ENCODE measurements at places on chromosomes 11 and 22. TPM values are rescaled to one million over a fixed set of nuclear protein-coding genes. Genes with fewer than 3 reads are reported as not detected.
A peak's percentile ranks its signal among the peaks of the same experiment; 100 is the strongest.

GRCh38 chr11:47276923-47277322, 7.0 kb downstream of the MADD start:
- H3K27me3 ChIP-seq, result no peaks in the 10 kb centered on the region
- H3K27ac ChIP-seq, result no peak overlapping the region

DNA sequence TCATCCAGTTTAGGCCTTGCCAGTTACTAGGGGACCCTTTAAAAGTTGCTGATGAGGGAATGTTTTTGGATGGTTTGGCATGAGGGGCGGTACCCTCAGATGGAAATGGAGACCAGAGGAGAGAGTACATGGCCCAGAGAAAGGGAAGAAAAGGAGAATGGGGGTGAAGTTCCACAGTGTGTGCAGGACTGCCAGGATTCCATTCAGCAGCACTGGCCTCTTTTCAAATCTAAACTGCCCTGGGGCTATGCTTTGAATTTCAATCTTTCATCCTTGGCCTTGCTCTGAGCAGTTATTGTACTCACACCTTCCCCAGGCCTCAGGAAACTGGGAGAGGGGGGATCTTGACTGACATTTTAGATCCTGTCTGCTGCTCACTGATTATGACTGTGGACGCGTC, 3.0 kb downstream of the SLC3A2 start:
- no peaks in the 10 kb centered on the region for H3K27me3 ChIP-seq
- H3K4me3 ChIP-seq, result no peak overlapping the region
- peaks cover 33% of the 10 kb centered on the region for H3K36me3 ChIP-seq
- no peak overlapping the region for H3K27ac ChIP-seq
- no peak for DNase-seq

DNA sequence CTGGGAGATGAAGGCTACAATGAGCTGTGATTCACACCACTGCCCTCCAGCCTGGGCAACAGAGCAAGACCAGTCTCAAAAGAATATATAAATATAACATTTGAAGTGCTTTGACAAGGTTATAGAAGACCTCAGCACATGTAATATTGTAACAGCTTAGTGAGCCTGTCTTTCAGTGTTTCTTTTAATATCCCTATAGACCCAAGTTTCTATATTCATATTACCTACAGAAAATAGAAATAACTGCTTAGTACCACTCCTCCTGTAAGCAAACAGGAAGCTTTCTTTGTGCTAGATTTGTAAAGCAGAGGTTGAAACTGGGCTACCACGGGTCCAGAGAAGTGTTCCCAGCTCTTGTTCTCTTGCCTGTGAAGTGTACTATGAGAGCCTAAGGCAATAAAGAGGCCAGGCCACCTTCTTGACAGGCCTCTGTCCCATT, 68.2 kb downstream of the PPP2R1B start:
- no peaks in the 10 kb centered on the region for H3K36me3 ChIP-seq
- H3K4me3 ChIP-seq, result no peak overlapping the region
- H3K27me3 ChIP-seq, result no peaks in the 10 kb centered on the region
- H3K27ac ChIP-seq, result no peak overlapping the region
- peaks cover 38% of the 10 kb centered on the region for H3K4me1 ChIP-seq
- no peak for DNase-seq

DNA sequence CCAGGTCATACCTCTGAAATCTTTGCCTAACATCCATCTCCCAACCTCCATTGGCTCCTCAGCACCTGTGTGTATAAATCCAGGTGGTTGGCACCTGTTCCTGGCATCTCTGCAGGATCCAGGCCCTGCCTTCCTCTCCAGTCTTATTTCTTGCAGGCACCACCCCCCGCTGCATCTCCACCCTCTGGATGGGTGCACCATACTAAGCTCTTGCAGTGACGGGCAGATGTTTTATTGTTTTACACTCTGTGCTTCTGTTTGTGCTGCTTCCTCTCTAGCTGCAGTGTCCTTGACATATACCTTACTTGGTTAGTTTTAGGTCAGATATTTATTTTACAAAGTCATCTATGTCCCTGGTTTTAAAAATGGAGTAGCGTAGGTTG, 102.6 kb downstream of the TBC1D22A start:
- DNase-seq, result no peak
- H3K36me3 ChIP-seq, result no peaks in the 10 kb centered on the region
- no peak overlapping the region for H3K27ac ChIP-seq
- H3K27me3 ChIP-seq, result no peaks in the 10 kb centered on the region

DNA sequence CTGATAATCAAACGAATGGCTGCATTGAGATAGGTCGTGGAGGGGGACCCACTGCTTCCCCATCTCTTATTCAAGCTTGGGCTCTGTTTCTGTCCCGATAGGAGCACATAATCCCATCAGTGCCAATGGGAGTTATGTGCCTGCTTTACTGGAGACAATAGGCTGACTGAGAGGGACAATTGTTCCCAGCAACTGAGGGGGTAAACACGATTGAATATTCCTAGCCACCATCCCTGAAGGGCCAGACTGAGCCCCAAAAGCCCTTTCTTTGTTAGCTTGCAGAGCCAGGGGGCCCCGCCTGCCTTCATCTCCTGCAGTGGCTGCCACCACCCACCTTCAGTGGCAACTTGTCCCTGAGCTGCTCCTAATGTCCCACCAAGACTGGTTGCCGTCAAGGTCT, 172.8 kb upstream of the NAV2 start:
- no peak for DNase-seq
- H3K27ac ChIP-seq, result no peak overlapping the region
- H3K36me3 ChIP-seq, result no peaks in the 10 kb centered on the region
- H3K27me3 ChIP-seq, result no peaks in the 10 kb centered on the region

DNA sequence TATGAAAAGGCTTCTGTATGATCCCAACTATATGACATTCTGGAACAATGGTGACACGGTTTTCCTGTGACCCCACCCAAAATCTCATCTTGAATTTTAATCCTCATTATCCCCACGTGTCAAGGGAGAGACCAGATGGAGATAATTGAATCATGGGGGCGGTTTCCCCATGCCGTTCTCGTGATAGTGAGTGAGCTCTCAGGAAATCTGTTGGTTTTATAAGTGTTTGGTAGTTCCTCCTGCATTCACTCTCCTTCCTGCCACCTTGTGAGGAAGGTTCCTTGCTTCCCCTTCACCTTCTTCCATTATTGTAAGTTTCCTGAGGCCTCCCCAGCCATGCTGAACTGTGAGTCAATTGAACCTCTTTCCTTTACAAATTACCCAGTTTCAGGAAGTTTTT, 53.1 kb upstream of the TSPAN18 start:
- no peaks in the 10 kb centered on the region for H3K4me1 ChIP-seq
- H3K27me3 ChIP-seq, result no peaks in the 10 kb centered on the region
- H3K36me3 ChIP-seq, result no peaks in the 10 kb centered on the region
- no peak overlapping the region for H3K4me3 ChIP-seq

GRCh38 chr22:50182176-50183081, 3.3 kb upstream of the TRABD start:
- H3K27me3 ChIP-seq, result no peaks in the 10 kb centered on the region
- peak overlapping the region; percentile 67 for H3K27ac ChIP-seq
- peaks cover 44% of the 10 kb centered on the region for H3K4me1 ChIP-seq
- no peaks in the 10 kb centered on the region for H3K36me3 ChIP-seq

GRCh38 chr11:95293116-95293515, 62.1 kb upstream of the SESN3 start:
- no peaks in the 10 kb centered on the region for H3K36me3 ChIP-seq
- H3K4me3 ChIP-seq, result no peak overlapping the region
- no peak overlapping the region for H3K27ac ChIP-seq
- no peaks in the 10 kb centered on the region for H3K27me3 ChIP-seq

- no peaks in the 10 kb centered on the region for H3K27me3 ChIP-seq
- no peaks in the 10 kb centered on the region for H3K36me3 ChIP-seq
- H3K27ac ChIP-seq, result no peak overlapping the region
- no peak for DNase-seq
Observed at GRCh38 chr11:14179116-14179820, 179.7 kb downstream of the RRAS2 start.

DNA sequence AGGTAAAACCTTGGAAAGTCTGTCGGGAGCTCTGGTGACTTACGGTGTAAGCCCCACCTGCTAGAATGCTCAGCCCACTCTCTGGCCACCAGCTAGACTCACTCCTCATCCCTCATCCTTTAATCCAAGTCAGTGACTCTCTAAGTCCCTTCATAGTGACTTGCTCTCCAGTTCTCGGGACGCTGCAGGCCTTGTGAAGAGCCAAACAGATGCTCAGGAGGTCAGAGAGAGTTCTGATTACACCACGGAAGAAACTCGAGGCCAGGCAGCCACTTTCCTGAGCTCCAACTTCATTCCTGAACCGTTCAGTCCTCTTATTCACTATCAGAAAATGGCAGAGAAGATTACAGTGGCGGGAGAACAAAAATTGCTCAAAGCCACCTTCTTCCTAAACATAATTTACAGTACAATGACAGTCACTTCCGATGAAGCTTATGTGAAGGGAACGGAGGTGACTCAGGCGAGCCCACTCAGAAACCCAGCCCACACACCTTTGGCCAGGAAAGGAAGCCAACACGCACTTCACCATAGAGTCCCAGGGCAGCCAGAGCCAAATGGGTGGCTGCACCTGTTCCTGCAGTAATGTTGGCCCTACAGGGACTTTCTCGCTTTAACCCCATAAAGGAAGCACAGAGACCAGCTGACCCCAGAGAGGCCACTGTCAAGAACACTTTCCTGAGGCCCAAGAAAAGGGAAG, 100.4 kb downstream of the GALNT18 start:
- no peak for DNase-seq
- no peak overlapping the region for H3K27ac ChIP-seq
- no peaks in the 10 kb centered on the region for H3K27me3 ChIP-seq
- no peak overlapping the region for H3K4me3 ChIP-seq
- no peaks in the 10 kb centered on the region for H3K4me1 ChIP-seq

- H3K4me3 ChIP-seq, result no peak overlapping the region
- H3K4me1 ChIP-seq, result no peaks in the 10 kb centered on the region
- no peaks in the 10 kb centered on the region for H3K27me3 ChIP-seq
Observed at GRCh38 chr22:45945621-45946106, 31.3 kb downstream of the WNT7B start.

DNA sequence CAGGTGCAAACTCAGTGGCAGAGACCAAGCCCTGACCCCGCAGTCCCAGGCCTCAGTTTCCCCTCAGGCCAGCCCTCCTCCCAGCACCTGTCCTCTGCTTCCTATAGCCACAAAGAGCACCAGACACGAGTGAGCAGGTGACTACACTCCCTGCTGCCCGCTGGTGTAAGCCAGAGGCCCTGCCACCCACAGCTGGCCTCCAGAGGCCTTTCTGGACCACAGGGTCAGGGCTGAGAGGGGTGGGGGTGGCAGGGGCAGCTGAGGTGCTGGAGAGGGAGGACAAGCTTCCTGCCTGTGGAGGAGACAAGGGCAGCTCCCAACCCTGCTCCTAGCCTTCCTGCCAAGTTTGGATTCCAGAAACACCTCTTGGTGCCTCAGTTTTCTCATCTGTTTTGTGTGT, 31.3 kb upstream of the WNT7B start:
- no peak for DNase-seq
- H3K36me3 ChIP-seq, result no peaks in the 10 kb centered on the region
- H3K4me1 ChIP-seq, result peaks cover 53% of the 10 kb centered on the region
- H3K27me3 ChIP-seq, result no peaks in the 10 kb centered on the region
- H3K4me3 ChIP-seq, result no peak overlapping the region

DNA sequence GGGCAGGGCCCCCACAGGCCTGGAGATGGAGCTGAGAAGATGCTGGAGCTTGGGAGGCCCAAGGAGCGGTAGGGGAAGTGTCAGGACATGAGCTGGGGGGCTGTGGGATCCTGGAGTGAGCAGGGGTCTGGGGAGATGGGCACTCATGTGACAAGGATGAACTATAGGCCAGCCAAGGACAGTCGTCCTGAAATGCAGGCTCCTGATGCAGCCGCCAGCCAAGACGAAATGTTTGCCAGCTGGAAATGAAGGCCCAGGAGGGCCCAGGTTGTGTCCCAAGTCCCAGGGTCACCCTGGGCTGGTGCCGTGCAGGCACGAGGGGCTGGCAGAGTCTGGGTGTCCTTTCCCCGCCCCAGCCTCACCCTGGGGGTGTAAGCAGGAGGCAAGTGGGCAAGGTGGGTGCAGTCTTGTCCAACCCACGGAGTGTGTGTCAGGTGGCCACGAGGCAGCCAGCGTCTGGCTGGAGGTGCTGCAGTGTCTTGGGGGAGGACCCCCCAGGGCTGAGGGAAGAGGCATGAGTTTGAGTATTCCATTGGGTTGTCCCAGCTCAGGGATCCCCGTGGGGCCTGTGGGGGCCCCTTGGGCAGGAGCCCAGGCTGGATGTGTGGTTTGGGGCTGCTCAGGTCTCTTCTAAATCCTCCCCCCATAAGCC, 21.4 kb downstream of the MRGPRG start:
- H3K4me1 ChIP-seq, result no peaks in the 10 kb centered on the region
- DNase-seq, result no peak
- H3K27me3 ChIP-seq, result peaks cover 4% of the 10 kb centered on the region
- no peak overlapping the region for H3K27ac ChIP-seq

GRCh38 chr22:48284671-48285070, 1522.2 kb downstream of the TBC1D22A start:
- no peak overlapping the region for H3K4me3 ChIP-seq
- no peaks in the 10 kb centered on the region for H3K27me3 ChIP-seq
- DNase-seq, result no peak
- H3K36me3 ChIP-seq, result no peaks in the 10 kb centered on the region

- peaks cover 7% of the 10 kb centered on the region for H3K4me1 ChIP-seq
- H3K27me3 ChIP-seq, result no peaks in the 10 kb centered on the region
- no peak overlapping the region for H3K4me3 ChIP-seq
Observed at GRCh38 chr11:88345408-88345807, 7.9 kb upstream of the CTSC start.

DNA sequence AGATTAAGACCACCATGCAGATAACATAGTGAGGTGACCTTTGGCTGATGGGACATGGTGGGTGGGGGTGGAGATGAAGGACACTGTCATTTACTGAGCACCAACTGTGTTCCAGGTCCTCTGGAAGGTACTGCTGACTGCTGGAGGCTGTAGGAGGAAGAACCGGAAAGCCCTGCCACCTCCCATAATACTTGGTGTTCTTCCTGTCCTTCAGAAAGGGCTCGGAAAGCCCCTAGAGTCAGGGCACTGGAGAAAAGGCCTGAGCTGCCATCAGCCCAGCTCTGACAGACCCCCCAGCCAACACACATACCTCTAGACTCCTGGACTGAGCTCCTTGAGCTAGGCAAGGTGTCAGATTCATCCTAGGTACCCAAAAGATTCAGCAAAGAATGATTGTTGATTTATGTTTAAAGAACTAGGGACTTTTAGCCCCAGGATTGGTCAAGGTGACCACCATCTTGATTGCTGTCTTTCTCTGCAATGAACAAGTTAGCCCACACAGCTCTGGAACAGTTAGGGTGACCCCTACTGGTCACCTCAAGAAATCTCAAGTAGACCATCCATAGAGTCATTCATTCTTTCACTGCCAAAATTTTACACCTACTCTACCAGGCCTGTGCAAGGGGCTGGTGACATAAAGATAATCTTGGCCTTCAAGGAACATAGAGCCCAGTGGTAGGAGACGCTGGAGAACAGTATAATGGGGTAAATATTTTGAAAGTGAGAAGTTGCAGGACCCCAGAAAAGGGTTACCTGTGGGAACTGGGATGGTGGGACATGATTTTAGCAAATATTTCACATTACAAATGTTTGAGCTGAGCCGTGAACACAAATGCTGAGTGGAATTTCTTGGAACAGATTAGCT, 39.4 kb downstream of the IRAG1 start:
- no peak overlapping the region for H3K27ac ChIP-seq
- H3K27me3 ChIP-seq, result no peaks in the 10 kb centered on the region
- H3K4me3 ChIP-seq, result no peak overlapping the region
- H3K36me3 ChIP-seq, result no peaks in the 10 kb centered on the region
- peaks cover 5% of the 10 kb centered on the region for H3K4me1 ChIP-seq
- DNase-seq, result peak; percentile 27

Gene WBP2NL
- total RNA-seq, result 11.2 TPM

Gene C11orf91
- total RNA-seq, result not detected

Gene KRTAP5-8
- total RNA-seq, result not detected

Gene RFPL1
- total RNA-seq, result not detected

Gene NOX4
- 0.78 TPM for total RNA-seq

Gene OR5AN1
- not detected for total RNA-seq

Measured in body of pancreas (tissue), 4 donors.